Foreskin keratinocyte (primary cell): ENCODE measurements at places on chromosomes 11 and 22.

DNA sequence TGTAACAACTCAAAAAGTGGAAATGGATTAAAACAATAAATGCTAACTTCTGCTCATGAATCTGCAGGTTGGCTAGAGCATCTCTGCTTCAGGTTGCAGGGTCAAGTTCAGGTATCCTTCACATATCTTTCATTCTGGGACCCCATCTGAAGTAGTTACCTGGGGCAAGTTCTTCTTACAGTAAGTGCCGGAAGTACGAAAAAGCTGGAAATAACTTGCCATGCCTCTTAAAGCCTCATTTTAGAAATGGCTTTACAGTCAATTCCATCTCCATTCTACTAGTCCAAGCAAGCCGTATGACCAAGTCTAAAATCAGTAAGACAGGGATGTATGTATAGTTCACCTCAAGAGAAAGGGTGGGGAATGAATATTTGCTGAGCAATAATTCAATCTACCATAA, 93.7 kb downstream of the FCHSD2 start:
- no peak for DNase-seq

GRCh38 chr11:122306831-122307391, 190.9 kb upstream of the BLID start:
- DNase-seq: no peak

DNA sequence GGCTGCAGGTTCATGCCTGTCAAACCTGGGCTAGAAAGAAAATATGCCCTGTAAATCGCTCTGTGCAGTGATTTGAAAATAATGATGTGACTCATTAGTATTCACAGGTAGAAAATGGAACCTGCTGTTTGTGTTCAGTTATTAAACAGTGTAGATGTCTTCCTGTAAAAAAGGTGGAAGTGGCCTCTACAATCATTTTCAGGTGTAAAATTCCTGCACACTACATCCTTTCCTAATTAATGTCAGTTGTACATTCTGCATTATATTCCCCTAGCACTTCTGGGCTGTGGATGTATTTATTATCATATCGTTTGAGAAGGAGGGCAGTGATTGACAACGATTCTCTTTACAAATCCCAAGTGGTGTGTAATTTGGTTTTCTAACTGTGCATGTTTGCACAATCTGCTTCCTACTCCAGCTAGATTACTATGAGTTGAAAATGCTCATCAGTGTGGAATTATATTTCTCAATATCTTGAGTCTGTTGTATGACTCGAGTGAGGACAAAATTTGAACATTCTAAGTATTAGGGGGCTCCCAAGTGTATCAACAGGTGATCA, 454.0 kb upstream of the DDI1 start:
- peak; percentile 28 for DNase-seq

- DNase-seq: no peak
Measured at GRCh38 chr11:26053966-26054365, 278.0 kb upstream of the ANO3 start.

GRCh38 chr11:10211470-10211869, 82.5 kb downstream of the SBF2 start:
- no peak for DNase-seq

- DNase-seq: no peak
Measured at GRCh38 chr22:17785185-17786184, 11.2 kb upstream of the BID start.

GRCh38 chr11:22340701-22341587, 2.8 kb downstream of the SLC17A6 start:
- no peak for DNase-seq

DNA sequence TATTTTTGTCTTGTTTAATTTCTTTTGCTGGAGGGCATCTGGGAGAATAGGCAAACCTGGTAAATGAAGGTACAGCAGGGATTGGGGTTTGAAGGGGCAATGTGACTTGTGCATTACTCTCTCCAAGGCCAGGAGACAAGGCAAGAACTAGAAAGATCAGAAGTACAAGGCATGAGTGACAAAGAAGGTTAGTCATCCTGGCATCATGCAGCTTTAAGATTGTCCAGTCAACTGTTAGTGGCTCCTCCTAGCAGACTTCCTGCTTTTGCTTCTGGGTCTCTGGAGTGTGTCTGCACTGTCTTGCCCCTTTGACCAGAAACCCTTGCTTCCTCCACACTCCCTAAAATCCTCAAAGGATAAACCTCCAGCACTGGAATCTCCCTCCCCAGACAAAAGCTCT, 27.2 kb upstream of the GLYATL1 start:
- DNase-seq: peak; percentile 59

DNA sequence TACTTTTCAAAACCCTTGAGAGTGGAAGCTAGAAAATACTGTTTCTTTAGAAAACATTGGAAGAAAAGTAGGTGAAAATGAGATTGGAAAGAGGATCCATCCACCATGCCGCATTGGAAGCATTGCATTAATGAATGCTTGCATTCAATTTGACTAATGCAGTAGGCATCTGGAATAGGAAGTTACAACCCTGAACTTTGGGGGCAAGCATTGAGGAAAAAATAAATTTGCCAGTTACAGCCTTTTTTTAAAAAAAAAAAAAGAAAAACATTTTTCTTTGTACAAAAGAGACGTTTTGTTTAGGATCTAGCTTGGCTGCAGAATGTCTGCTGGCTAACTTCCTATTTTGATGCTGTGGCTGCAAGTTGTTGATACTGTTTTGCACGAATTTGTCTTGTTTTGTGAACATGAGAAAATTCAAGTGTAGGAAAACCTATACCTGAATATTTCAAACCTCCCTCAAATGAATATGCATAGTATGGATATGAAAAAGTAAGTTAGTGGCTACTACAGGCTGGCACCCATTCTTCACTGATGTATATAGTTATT, 28.1 kb downstream of the RTN3 start:
- no peak for DNase-seq

DNA sequence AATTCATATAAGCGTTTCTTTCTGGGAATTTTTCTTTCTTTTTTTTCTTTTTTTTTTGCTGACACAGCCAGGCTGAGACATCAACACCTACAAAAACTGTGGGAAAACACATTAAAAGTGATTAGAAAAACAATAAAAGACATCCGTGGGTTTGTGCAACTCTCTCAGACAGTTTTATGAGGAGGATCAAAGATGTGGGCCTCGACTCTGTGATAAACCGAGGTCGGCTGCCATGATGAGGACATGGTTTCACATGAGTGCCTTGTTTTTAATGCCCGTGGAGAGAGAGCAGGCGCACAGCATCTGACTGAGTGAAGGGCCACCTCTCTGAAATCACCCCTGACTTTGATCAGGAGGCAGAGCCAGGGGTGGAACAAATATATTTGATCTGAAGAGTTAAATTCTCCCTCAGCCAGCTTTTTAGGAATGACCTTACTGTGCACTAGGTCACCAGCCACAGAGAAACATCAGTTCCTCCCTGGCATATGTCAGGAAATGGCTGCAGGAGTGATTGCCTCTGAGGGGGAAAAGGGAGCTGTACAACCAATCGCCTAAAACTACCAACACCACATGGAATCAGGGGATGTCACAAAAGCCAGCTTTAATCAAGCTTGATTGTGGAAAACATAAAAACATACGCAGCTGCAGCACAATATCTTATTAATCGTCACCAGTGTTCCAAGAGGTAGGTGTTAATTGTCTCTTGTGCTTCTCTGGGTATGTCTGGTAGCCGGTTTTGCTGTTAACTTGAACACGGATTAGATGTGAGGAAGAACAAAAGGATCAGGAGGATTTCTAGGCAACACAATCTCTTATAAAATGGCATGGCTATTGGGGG, 164.7 kb downstream of the MAML2 start:
- DNase-seq: no peak

GRCh38 chr11:72209101-72209500, 7.5 kb upstream of the FOLR2 start:
- DNase-seq: no peak

GRCh38 chr11:106969644-106970355, 48.5 kb downstream of the GUCY1A2 start:
- DNase-seq: no peak

- DNase-seq: no peak
Measured at GRCh38 chr11:28793282-28793738, 685.1 kb downstream of the METTL15 start.

DNA sequence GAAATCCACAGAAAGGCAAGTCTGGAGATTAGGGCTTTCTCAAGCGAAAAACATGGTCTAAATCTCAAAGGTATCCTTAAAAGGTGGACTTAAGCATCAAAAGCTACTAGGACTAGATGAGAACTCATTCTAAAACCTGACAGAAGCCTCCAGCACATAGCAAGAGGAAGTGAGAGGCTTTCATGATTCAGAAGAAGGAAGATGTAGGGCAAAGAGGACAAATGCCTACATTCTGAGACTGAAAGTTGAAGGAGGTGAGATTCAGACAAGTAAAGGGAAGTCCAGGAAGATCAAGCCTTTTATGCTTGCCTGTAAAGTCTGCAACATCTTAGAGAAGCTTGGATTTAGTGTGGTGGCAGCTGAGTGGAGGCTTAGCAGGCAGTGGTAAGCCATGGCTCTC, 98.9 kb downstream of the PGR start:
- no peak for DNase-seq

GRCh38 chr22:35230839-35231584, 26.3 kb upstream of the HMGXB4 start:
- no peak for DNase-seq

DNA sequence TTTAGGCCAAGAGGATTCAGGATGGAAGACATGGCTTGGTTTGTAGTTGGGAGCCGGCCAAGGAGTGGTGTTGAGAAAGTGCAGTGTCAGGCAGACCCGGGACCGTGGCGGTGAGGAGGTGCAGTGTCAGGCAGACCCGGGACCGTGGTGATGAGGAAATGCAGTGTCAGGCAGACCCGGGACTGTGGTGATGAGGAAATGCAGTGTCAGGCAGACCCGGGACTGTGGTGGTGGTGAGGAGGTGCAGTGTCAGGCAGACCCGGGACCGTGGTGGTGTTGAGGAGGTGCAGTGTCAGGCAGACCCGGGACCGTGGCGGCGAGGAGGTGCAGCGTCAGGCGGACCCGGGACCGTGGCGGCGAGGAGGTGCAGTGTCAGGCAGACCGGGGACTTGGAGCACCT, 59.7 kb downstream of the LRP5 start:
- DNase-seq: no peak

DNA sequence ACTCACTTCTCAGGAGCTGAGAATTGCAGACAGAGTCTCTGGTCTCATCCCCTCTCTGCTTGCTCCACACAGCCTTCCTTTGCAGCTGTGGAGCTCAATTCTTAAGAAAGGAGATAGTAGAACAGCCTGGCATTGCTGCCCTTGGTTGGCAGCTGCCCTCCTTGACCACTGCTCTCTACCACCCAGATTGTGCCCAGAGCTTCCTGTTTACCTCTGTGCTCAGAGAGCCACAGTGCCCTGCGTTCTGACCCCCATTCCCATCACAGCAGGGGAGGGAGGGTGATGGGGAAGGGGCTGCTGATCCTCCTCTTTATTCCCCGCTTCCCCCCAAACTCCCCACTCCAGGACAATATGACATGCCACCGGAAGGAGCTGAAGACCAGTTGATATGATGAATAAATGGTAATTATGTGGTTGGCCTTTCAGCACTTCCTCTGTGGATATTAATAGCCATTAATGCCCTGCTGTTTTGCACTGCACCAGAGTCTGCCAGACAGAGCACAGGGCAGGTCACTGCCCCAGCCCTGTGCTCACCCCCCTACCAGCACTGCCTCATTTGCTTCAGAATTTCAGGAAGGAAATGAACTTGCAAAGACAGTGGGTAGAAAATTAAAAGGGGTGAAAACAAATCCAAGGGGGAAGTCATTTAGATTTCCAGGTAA, 426.8 kb upstream of the CADM1 start:
- no peak for DNase-seq

DNA sequence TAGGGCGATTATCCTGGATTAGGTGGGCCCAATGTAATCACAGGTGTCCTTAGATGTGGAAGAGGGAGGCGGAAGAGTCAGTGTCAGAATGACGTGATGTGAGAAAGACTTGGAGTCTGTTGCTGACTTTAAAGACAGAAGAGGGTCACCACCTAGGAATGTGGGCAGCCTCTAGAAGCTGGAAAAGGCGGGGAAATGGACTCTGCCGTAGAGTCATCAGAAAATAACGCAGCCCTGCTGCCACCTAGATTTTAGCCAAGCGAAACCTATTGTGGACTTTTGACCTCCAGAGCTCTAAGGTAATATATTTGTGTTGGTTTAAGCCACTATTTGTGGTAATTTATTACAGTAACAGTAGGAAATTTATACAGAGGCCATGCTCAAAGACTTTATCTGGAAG, 4.8 kb downstream of the DDX10 start:
- no peak for DNase-seq

DNA sequence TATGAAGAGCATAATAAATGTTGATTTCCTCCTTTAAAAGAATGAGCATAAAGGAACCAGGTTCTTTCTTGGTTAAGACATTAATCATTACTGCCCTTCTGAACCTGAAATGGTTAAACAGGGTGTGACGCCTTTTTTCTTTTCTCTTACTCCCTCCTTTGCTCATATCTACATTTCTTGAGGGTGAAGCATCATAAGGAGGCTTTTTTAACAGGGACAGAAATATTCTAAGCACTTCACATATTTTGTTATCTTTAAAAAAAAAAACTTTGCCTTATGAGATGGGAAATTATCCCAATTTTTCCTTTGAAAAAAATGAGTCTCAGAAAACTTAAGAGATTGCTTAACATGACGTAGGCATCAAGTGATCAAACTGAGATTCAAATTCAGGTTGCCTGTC, 1036.3 kb upstream of the TENM4 start:
- DNase-seq: no peak

- no peak for DNase-seq
Measured at GRCh38 chr11:55172734-55173415, 89.1 kb upstream of the TRIM48 start.

GRCh38 chr22:17436382-17436980, 67.2 kb downstream of the CECR2 start:
- no peak for DNase-seq

DNA sequence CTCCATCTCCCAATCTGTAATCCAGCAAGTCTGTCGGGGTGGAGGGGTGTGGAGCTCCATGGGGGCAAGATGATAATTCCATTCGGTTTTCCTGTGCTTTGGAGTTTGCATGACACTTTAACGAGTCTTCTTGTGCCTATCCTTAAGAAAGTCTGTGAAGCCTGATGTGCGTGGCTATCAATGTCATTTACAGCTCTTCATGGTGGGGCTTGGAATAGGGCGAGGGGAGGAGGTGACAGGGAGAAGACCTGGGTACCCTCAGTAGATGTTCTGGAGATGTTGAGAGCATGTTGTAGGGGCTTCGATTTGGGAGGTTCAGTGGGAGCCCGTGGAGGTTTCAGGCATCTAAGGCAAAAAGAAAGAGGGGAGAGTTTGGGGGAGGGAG, 579 bp upstream of the PHLDB1 start:
- no peak for DNase-seq

DNA sequence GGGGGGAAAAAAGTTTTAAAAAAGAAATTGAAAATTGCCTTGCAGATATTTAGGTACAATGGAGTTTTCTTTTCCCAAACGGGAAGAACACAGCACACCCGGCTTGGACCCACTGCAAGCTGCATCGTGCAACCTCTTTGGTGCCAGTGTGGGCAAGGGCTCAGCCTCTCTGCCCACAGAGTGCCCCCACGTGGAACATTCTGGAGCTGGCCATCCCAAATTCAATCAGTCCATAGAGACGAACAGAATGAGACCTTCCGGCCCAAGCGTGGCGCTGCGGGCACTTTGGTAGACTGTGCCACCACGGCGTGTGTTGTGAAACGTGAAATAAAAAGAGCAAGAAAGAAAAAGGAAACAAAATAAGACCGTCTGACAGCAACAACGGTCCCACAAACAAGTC, 964.9 kb downstream of the NTM start:
- no peak for DNase-seq

GRCh38 chr11:61474013-61474643, 34.4 kb upstream of the LRRC10B start:
- DNase-seq: no peak
